Caki2 (cell line): ENCODE measurements at places on chromosomes 2 and 18. TPM values are rescaled to one million over a fixed set of nuclear protein-coding genes. Genes with fewer than 3 reads are reported as not detected.

GRCh38 chr2:239684271-239684810, 283.5 kb upstream of the HDAC4 start:
- no peak for DNase-seq

GRCh38 chr2:63436488-63436887, 151.8 kb downstream of the WDPCP start:
- no peak for DNase-seq

GRCh38 chr18:43869451-43870008, 592.2 kb upstream of the SYT4 start:
- DNase-seq, result no peak

DNA sequence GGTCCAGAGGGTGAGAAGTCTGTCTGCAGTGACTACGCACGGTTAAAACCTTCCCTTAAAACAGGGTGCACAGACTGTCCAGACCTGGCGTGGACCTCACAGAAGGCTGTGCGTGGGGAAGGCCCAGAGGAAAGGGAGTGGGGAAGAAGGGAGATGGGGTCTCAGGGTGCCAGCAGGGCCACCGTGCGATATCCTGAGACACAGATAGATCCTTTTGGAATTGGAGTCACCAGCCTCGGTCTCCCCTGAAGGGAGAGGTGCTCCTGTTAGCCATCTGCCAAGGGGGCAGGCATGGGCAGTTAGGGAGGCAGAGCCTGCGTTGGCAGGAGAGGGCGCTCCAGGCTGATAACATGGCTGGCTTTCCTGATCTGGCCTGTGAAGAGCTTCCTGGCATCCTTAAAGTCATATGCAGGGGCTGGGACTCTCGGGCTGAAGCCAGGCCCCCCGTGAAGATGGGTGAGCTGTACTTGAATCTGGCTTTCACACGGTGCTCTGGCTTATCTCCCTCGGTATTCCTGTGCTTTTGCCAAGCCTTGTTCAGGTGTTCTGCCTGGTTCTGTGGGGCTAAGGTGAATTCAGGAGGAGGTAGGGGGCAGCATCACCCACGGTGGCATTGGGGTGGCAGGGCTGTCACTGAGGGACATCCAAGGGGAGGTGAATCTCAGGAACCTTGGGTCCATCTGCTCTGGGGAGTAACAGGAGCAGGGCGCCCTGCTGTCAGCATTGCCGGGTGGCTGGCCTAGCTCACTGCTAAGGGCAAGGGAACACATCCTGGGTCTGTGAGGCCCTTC, 107.2 kb upstream of the SMAD2 start:
- DNase-seq, result no peak

DNA sequence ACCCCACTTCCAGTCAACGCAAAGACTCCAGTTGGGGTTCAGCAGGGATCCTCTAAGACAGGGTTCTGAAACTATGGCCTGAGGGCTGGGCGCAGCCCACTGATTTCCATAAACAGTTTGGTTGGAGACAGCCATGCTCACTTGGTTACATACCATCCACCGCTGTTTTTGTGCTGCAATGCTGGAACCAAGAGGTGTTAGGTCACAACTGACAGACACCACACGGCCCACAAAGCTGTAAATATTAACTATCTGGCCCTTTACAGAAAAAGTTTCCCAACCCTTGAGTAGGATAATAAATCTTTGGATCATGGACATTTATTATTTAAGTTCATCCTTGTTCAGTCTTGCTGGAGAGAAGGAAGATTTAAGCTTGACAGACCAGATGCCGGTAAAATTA, 8.4 kb upstream of the CD226 start:
- no peak for DNase-seq

DNA sequence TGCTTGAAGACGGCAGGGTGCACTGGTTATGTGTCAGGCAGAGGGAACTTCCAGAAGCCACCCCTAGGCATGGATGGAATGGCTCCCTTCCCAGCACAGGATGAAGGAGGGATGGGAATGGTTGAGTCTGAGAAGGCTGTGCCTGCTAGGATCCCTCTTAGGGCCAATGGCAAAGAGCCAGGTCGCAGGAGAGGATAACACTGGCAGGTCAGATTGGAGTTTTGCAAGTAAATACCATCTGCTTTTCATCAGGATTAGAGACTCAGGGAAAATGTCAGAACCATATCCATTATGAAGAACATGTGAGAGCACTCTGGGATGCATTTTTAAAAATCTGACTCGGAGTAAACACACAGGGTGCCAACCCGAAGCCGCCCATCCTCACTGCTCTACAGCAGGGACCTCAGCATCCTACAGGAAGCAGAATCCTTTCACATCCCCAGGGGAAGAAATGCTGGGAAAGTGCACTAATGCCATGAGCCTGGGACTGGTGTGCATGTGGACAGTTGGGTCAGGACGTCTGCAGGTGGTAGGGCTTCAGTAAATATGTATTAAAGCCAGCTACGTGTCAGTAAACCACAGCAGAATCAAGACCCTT, 139.9 kb downstream of the MYT1L start:
- DNase-seq, result no peak

GRCh38 chr18:62717169-62717924, 2.0 kb downstream of the PHLPP1 start:
- DNase-seq, result peak; percentile 39

GRCh38 chr18:7754725-7755181, 187.6 kb downstream of the PTPRM start:
- no peak for DNase-seq

- DNase-seq, result peak; percentile 41
Observed at GRCh38 chr2:94986392-94986963, 39.0 kb upstream of the MAL start.

DNA sequence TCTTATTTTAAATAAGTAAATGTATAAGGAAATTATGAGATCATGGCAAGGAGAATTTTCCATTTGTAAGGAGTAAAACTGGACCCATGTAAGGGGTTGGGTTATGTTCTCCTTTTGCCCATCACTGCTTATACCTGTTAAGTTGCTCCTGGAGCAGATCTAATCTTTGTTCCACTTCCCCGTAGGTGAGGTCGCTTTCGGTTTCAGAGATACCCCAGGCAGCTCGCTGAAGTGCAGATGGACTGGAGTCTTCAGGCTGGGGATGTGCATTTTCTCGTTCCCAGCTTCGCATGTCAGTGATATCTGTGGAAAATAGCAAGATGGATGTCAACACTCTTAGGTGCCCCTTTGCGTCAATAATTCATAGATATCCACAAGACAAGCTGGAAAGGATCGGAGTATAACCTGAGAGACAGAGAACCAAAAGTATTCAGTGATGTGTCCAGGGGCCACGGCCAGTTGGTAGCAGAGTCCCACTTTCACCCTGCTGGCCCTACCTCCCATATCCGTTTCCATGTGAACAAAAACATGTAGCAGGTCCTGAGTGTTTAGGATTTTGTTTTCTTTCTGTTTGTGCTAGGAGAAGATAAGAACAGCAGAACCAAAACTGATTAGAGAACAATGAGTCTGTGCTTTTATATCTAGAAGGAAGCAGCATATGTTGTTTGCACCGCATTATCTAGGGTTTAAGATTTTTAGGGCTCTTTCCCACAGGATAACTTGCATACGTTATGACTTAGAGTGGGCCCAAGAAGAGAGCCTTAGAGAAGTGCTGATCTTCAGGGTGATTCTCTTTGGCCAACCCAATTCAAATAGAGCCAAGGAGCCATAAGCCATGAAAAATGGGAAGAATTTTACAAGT, 36.0 kb downstream of the GCA start:
- no peak for DNase-seq

- DNase-seq, result no peak
Observed at GRCh38 chr18:46362533-46362932, 258.3 kb downstream of the HAUS1 start.

GRCh38 chr2:214747992-214748391, 61.5 kb downstream of the BARD1 start:
- no peak for DNase-seq

GRCh38 chr2:79796641-79797040, 283.8 kb downstream of the CTNNA2 start:
- DNase-seq, result no peak

DNA sequence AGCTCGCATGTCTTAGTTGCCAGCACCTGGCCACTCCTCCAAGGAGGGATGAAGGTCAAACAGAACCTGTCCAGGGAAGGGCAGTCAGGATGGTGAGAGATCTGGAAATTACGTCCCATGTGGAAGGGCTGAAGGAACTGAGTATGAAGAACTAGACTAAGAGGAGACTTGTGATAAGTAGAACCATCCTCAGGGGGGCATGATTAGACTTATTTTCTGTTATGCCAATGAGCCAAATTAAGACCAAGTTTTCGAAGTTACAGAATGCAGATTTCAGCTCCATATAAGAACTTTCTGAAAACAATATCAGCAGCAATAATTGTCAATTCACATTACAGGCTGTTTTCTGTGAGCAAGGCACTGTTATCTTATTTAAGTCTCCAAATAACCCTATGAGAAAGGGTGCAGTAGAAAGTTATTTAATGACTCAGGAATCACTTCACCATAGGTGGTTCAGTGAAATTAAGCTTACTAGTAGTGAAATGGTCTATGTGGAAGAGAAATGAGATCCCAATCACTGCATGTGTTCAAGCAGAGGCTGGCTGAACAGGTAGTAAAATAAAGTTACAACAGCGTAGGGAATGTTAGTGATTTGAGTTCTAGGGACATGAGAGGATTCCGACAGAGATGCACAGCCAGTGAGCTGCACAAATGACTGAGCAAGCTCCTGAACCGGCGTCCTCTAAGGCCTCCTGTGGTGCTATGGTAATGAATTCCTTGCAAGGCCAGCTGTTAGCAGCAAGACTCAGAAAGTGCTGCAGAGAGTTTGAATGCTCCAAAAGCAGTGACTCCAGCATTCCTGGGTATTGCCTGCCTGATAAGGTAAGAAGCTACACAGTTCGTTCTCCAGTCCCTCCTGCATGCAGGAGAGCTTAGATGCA, 4.5 kb upstream of the DYM start:
- DNase-seq, result no peak

- no peak for DNase-seq
Observed at GRCh38 chr18:79488311-79489050, 92.8 kb downstream of the NFATC1 start.

DNA sequence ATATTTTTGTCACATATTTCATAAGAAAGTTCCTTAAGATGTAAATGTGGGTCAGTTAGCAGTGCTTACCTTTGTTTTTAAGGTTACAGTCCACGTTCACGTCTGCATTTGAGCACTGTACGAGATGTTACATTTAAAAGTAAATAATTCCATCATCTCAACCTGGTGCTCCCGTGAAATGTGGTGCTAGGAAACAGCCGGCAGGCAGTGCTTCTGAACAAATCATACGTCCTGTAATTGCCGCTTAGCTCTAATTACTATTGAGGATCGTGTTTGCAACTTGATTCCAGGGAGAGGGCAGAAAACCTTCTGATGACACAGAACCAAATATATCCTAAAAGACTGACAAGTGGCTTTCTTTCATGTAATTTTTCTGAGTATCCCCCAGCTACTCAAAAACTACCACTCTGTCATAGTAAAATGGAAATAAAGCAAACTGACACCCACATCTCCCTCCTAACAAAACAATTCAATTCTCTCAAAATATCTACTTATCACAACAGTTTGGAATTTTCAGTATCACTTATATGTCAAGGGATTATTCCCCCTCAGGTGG, 297.8 kb upstream of the SESTD1 start:
- DNase-seq, result no peak

DNA sequence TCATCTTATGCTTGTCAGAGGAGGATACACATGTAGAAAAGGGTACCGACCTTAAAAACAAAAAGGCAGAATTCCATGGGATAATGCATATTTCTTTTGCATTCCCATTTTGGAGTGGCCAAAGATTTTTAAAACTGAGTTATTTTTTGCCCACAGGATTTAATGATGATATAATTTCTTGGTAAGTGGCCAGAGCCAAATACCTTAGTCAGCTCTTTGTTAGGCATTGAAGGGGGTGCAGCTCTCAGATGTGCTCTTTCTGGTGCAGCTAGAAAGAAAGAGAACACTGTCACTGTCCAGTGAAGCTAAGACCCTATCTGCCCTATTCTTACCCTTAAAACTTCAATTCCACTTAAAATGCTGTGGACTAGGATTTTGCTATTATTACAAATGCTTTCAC, 10.8 kb downstream of the COQ10B start:
- DNase-seq, result no peak

- no peak for DNase-seq
Observed at GRCh38 chr18:62585274-62586150, 62.7 kb downstream of the ZCCHC2 start.

DNA sequence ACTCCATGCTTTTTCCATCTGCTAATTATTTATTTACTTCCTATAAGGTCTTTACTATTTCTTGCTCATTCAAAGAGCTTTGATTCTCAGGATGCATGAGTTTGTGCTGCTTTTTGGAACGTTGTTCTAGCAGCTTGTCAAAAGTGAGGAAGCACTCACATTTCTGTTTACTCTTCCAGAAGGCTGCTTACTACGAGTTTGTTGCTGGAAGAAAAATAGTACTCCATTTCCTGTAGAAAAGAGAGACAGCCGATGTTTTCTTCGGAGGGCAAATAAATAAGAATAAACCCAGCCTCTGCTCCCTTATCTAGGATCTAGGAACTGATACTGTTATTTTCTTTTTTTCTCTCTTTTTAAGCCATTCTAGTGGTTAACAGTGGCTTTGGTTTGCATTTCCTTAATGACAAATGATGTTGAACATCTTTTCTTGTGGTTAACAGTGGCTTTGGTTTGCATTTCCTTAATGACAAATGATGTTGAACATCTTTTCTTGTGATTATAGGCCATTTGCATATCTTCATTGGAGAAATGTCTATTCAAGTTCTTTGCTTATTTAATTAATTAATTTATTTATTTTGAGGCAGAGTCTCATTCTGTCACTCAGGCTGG, 20.5 kb downstream of the CYP27A1 start:
- no peak for DNase-seq

GRCh38 chr18:354003-354402, 86.2 kb upstream of the THOC1 start:
- DNase-seq, result no peak

The ETAA1 gene
- 11.1 and 11.2 TPM in 2 replicates for total RNA-seq

The SCN1A gene
- total RNA-seq, result 0.03 TPM in 1 of 2 replicates, not detected in the other

The RRM2 gene
- total RNA-seq, result 14.7 and 19.4 TPM in 2 replicates

The KLHL41 gene
- not detected in 2 replicates for total RNA-seq

The MAP2 gene
- total RNA-seq, result 50.1 and 82.0 TPM in 2 replicates

The ALPI gene
- total RNA-seq, result not detected in 2 replicates
